ENCODE measurements at places on chromosomes 1 and 21.

GRCh38 chr1:175808999-175809398 is 65.6 kb upstream of the TNR start:
- no peak for DNase-seq

DNA sequence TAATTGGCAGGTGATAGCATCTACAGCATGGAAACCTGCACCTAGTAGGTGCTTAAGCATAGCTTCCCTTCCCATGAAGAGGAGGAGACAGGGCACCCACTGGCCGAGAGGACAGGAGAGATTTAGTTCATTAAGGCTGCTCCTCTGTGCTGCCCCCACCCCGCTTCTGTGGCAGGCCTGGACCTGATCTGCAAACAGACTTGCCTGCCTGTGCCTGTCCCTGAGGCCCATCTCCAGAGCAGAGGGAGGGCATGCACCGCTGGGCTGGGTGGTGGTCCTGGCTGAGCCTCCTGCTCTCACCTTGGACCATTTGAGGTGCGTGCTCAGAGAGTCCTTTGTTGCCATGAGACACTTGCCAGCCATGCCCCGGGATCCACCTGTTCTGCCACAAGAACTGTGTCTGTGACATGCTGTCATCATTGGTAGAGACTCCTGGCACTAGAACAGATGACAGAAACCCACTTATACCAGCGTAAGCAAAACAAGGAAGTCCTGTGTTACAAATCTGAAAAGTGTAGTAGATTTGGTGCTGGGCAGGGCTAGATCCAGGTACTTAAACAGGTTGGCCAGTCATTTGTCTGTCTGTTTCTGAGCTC is 55.6 kb downstream of the PTPRF start:
- no peak for DNase-seq

DNA sequence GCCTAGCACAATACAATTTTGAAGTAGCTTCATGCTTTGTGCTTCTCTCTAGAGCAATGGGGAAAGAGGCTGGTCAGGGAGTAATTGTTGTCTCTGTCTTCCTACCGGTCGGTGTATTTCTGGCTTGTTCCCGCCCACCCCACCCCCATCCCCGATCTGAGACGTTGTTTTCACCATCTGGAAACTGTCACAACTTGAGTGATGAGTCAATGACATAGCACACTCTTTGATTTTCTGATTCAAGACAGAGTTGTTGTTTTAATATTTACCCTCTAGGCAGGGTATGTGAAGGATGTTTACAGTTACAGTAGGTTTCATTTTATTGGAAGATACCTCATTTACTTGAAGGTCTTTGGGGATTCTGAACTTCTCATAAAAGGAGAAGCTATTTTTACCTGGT is 7.0 kb downstream of the IL12RB2 start:
- no peak for DNase-seq

GRCh38 chr1:26285366-26286063 is 5.6 kb downstream of the SH3BGRL3 start:
- DNase-seq: no peak

- DNase-seq: peak; percentile 74
These were observed 195.8 kb downstream of the KAZN start for GRCh38 chr1:14794136-14794768.

- DNase-seq: no peak
These were observed 16.6 kb upstream of the FCAMR start for GRCh38 chr1:206986885-206987284.
